ENCODE measurements at places on chromosomes 11 and 22.

DNA sequence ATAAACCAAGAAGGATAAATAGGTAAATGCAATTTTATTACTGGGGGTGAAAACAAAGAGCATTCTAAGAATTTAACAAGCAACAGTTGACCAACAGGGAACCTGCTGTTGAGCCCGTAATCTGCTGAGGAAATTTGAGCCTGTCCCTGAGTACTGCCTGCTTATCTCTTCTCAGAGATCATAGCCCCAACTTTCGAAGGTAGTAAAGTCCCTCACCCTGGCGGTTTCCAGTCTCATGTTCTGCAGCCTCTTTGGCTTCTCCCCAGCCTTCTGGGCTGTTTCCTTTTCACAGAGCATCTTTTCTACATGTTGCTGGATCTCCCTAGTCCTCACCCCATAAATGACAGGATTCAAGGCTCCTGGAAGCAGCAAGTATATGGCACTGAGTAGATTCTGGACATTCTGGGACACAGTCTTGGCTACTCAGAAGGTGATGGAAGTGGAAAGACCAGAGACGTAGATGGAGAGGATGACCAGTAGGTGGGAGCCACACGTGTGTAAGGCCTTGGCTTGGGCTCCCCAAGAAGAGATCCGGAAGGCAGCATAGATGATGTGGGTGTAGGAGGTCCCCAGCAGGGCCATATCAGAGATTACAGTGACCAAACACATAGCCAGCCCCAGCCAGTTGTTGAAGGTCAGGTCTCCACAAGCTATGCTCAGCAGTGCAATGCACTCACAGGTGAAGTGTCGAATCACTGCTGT lies 51.6 kb downstream of the RRM1 start:
- no peak for DNase-seq

- no peak for DNase-seq
These were observed 185.3 kb upstream of the CTSC start for GRCh38 chr11:88522624-88523385.

DNA sequence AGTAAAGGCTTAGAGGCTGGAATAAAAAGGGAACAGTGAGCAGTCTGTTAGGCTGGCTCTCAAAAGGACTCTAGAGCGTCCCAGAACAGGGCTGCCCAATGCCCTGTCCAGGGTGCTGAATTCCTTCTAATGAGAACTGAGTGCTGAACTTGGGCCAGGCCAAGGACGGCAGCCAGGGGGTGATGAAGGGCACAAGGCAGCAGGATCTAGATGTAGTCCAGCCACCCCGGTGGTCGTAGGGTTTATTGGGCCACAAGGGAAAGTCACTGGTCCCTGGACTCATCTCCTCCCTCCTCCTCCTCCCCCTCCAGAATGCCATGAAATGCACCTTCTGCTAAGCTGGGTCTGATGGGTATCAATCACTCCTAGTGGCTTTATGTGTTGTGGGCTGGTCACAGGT lies 19.2 kb downstream of the NPTXR start:
- DNase-seq: peak; percentile 90

DNA sequence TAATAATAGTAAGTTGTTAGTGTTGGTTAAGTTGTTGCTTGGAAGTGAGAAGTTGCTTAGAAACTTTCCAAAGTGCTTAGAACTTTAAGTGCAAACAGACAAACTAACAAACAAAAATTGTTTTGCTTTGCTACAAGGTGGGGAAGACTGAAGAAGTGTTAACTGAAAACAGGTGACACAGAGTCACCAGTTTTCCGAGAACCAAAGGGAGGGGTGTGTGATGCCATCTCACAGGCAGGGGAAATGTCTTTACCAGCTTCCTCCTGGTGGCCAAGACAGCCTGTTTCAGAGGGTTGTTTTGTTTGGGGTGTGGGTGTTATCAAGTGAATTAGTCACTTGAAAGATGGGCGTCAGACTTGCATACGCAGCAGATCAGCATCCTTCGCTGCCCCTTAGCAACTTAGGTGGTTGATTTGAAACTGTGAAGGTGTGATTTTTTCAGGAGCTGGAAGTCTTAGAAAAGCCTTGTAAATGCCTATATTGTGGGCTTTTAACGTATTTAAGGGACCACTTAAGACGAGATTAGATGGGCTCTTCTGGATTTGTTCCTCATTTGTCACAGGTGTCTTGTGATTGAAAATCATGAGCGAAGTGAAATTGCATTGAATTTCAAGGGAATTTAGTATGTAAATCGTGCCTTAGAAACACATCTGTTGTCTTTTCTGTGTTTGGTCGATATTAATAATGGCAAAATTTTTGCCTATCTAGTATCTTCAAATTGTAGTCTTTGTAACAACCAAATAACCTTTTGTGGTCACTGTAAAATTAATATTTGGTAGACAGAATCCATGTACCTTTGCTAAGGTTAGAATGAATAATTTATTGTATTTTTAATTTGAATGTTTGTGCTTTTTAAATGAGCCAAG lies 2.7 kb downstream of the NEAT1 start:
- peak; percentile 93 for DNase-seq

DNA sequence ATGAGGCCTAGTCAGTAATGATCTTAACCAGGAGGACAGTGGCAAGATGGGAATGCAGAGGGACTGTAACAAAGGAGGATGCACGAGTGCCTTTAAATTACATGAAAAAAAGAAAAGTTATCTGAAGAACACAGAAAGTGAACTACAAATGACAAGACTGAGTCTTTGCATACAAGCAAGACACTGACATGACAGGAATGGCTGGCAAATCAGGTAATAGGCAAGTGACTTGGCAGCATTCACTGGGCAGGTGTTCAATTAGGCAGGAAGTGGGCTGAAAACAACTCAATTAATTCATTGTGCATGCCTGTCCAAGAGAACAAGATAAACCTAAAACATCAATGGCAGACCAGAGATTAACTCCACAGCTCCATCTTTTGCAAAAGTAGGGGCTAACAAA lies 24.0 kb downstream of the SMCO4 start:
- no peak for DNase-seq

GRCh38 chr11:69854713-69855112 lies 35.5 kb upstream of the FGF3 start:
- no peak for DNase-seq

- DNase-seq: no peak
These were observed 188.2 kb downstream of the ST3GAL4 start for GRCh38 chr11:126543691-126544090.

- no peak for DNase-seq
These were observed 114.1 kb upstream of the MTMR2 start for GRCh38 chr11:96038046-96038445.

DNA sequence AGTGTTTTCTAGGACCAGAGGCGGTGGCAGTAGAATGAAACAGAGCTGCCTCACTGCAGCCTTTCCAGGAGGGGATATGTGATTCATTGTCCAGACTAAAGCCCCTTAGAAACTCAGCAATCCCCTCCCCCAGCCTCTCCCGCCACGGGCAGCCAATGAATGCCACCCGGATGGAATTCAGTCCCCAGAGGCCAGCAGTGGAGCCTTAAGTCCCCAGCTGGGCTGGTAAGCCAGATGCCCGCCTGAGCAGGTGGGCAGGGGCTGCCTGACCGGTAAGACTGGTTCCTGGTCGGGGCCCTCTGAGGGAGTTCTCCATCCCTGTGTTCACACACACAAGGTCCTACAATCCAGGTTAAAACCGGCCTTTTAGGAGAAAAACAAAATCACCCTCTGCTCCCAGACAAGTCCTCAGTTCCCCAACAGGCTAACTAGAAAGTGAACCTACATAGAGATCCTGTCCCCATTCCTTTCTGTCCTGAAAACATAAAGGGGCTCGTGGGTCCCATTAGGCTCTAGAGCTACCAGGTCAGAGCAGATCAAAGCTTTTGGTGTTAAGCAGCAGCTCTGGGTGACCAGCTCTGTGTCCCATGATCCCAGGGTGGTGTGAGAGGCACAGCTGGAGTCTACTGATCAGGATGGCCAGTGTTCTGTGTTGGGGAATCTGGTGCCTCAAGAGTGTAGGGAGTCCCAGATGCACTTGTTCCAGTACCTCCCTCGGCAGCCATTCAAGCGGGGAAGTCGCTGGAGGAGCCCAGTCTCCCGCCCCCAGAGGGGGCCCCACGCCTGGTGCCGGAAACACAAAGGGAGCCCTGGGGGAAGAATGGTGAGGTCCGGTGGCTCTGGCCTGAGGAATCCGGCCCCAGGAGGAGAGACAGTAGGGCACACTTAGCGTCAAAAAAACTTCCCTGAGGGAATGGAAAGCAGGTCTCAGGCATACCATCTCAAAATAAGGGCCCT lies 2.6 kb downstream of the PATZ1 start:
- DNase-seq: peak; percentile 69

DNA sequence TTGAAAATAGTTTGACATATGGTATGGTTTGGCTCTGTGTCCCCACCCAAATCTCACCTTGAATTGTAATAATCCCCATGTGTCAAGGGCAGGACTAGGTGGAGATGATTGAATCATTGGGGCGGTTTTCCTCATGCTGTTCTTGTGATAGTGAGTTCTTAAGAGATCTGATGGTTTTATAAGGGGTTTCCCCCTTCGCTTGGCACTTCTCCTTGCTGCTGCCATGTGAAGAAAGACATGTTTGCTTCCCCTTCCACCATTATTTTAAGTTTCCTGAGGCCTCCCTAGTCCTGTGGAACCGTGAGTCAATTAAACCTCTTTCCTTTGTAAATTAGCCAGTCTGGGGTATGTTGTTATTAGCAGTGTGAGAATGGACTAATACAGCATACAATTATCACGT lies 7.7 kb downstream of the KCTD21 start:
- DNase-seq: no peak

DNA sequence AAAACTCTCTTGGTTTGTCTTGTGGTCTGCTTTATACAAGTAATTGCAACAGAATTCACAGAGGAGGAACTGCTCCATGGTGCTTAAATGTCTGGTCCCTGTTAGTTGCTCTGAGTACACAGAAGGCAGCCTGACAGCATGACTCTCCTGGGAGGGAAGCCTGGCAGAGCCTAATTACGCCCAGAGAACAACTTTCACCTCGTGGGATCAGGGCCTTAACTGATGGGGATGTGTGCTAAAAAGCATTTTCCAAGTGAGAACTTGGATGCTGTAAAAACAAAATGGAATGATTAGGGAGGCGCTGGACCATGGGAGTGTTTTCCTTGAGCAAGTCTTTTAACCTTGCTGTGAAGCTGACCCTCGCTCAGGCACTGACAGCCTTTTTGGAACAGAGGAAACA lies 154.0 kb upstream of the TENM4 start:
- DNase-seq: no peak

GRCh38 chr11:60945295-60945667 lies 6.7 kb downstream of the SLC15A3 start:
- no peak for DNase-seq

GRCh38 chr11:64546600-64546999 lies 44.4 kb upstream of the SLC22A12 start:
- no peak for DNase-seq

DNA sequence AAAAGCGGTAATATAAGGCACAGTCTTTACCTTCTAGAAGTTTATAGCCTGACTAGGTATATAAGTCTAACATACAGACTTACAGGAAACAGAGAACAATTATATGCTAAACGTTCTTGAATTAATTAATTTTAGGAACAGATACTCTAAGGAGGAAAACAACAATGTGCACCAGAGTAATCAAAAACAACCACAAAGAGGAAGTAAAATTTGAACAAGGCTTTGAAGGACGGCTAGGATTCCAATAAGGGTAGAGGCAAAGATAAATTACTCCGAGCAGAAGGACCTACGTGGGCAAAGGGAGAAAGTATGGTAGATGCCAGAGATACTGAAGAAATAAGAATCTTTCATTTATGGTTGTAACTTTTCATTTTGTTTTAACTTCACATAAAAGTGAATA lies 54.4 kb downstream of the ENTHD1 start:
- no peak for DNase-seq

GRCh38 chr22:49055406-49055805 lies 772.3 kb downstream of the BRD1 start:
- DNase-seq: no peak

DNA sequence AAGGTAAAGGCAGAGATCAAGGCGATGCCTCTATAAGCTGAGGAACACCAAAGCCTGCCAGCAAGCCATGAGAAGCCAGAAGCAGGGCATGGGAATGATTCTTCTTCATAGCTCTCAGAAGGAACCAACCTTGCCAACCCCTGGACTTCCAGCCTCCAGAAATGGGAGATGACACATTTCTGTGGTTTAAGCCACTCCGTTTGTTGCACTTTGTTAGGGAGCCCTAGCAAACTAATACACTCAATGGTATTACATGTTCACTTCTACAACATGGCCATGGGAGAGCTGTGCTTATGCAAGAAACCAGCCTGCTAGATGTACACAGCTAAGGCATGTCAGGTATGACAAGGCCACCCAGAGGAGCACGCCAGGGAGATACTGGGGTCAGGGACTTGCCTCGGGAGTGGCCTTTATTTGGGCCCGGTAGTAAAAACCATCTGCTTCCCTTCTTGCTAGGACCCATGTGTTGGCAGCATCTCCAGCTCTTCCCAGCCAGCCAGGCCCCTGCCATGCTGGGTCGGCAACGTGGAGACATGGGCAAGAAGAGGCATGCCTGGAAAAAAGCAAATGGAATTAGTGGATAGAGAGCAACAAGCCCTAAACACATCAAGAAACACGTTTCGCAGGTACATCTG lies 3.6 kb downstream of the C11orf16 start:
- no peak for DNase-seq

DNA sequence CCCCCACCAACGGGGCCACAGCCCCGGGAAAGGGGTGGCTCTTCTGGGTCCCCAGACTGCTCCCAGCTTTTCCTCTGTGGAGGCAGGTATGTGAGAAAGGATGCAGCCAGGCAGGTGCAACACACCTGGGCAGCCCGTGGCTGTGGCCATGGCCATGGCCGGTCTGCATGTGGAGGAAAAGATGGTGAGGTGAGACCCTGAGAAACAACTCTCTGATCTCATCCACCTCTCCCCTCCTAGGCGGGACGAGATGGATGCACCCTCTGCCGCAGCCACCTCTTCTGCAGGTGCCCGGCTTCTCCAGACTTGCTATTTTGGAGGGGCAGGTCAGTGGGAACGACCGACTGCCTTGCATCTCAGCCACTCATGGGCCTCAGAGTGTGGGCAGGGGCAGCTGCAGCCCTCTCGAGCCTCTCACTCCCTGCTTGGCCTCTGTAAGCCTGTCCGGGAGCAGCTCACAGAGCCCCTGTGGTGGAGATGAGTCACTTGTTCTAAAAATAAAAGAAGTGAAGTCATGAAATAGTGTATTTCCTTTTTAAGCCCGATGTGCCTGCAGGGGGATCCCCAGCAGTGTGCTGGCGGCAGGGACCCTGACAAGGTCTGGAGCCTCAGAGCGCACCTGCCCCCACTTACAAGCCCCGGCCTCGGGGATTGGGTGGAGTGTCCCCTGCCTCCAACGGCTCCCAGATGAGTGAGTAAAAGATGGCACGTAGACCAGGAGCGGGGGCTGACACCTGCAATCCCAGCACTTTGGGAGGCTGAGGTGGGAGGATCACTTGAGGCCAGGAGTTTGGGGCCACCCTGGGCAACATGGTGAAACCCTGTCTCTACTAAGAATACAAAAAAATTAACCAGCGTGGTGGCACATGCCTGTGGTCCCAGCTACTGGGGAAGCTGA lies 10.7 kb downstream of the SMIM38 start:
- DNase-seq: peak; percentile 78
